Osteoblast (primary cell): ENCODE measurements at places on chromosomes 13 and 19.

DNA sequence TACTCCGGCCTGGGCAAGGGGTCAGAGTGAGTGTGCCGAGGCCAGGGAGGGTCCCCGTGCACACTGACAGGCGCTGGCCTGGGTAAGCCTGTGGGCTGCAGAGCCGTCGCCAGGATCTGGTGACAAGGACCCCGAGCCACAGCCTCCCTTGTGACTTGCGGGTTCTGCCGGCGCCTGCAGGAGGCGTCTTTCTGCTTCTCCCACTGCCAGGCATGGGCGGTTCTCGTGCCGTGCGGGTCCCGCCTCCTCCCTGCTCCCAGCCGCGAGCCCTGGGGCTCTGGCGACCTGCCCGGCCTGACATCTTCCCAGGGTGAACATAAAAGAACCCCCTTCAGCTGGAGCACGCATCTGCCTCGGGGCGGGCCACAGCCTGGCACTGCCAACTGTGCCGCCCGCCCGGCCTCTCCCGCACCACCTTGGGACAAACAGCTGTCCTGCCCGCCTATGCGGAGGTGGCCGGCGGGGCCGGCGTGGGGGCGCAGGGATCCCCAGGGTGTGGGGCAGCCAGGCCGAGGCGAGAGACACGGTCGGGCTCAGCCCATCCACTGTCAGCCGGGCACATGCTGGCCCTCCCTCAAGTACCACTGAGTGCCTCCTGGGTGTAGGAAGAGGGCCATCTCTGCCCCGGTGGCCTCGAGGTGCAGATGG lies 1.5 kb upstream of the HCN2 start:
- DNase-seq: peak; percentile 99

GRCh38 chr13:102234618-102235017 lies 167.2 kb downstream of the FGF14 start:
- no peak for DNase-seq

DNA sequence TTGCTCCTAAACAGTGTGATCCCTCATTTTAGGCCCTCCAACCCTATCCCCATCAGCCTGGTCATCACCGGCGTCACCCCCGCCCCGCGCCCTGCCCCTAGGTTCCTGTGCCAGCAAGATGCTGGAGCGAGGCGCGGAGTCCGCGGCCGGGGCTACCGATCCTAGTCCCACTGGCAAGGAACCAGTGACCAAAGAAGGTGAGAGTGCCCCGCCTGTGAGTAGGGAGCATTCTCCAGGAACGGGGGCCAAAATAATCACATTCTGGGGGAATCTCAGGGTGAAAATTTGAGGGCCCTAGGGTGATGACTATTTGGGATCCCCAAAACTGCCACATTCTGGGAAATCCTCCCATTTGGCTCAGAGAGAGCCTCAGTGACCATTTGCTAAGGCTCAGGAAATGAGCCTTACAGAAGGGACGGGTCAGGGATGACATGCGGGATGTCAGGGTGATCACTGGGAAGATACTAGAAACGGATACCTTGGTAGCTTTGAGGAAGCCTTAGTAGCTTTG lies 1.4 kb downstream of the ZNF575 start:
- DNase-seq: no peak

- DNase-seq: no peak
Observed at GRCh38 chr19:22814124-22814523, 18.0 kb upstream of the ZNF723 start.

- DNase-seq: no peak
Observed at GRCh38 chr19:30206187-30206586, 166.0 kb upstream of the ZNF536 start.

DNA sequence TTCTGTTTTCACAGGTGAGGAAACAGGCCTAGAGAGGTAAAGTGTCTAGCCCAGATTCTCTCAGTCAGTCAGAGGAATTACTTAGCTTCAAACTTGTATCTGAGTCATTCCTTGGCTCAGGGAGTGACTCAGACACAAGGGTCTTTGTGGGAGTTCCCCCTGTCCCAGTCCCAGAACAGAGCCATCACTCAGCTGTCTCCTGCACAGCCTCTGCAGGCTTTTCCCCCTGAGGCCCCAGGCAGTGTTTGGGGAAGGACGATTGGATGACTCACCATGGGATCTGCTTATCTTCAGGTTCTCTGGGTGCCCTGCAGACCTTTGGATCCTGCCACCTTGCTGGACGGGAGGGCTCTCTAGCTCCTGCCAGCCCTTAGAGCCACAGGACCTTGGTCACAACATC lies 13.2 kb downstream of the ZNF793 start:
- DNase-seq: no peak

GRCh38 chr13:112671359-112671758 lies 18.5 kb upstream of the ATP11A start:
- no peak for DNase-seq

DNA sequence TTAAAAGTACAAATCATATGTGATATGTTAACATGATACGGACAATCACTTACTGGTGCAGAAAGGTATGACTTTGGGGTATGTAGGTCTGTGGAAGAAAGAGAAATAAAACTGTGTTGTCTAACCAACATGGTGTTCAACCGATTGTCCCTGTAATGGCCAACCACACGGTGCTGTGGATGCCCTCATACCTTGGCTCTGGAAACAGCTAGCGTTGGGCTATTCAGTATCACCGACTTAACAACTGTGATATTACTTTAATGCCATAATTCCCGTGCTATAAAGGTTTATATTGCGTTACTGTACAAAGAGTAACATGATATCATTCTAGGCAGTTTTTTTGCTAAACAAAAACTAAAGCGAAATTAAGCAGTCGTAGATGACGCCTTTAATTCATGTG lies 448.3 kb downstream of the EFNB2 start:
- DNase-seq: no peak

DNA sequence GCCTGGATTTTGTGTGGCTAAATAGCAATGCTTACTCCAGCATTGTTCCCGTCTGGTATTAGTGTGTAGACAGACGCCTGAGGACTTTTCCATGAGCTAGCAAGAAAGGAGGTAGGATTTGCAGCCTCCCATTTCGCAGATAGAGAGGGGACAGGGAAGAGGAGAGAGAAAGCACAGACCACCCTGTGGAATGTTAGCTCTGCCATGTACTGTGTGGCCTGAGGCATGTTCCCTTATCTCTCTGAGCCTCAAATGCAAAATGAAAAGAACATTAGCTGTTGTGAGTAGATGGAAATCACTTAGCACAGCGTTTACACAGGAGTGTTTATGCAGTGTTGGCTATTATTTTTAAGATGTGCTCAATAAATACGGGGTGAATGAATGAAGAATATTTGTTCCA lies 45.5 kb downstream of the OLFM4 start:
- DNase-seq: no peak

DNA sequence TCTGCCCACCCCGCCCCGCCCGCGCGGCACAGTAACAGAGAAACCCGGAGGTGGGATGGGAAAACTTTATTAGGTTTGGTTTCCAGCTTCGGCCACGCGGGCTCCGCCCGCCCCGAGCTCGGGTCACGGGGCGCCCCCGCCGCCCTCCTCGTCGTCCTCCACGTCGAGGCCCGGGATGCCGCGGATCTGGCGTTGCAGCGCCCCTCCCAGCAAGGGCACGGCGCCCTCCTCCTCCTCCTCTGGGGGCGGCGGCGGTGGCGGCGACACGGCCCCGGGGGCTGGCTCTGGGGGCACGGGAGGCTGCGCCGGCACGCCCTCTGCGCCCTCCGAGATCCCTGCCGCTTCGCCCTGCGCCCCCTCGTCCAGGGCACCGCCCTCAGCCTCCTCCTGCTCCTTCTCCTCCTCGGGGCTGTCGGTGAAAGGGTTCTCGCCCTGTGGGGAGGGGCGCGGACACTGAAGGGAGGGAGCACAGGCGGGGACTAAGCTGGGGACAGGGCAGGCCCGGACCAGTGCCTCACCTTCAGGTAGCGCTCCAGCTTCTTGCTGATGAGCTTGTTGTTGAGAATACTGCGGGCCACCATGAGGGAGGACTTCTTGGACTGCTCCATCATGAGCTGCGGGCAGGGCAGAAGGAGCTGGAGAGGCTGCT lies 536 bp upstream of the AKAP8 start:
- peak; percentile 79 for DNase-seq

GRCh38 chr13:39148513-39148961 lies 110.3 kb downstream of the NHLRC3 start:
- DNase-seq: no peak

DNA sequence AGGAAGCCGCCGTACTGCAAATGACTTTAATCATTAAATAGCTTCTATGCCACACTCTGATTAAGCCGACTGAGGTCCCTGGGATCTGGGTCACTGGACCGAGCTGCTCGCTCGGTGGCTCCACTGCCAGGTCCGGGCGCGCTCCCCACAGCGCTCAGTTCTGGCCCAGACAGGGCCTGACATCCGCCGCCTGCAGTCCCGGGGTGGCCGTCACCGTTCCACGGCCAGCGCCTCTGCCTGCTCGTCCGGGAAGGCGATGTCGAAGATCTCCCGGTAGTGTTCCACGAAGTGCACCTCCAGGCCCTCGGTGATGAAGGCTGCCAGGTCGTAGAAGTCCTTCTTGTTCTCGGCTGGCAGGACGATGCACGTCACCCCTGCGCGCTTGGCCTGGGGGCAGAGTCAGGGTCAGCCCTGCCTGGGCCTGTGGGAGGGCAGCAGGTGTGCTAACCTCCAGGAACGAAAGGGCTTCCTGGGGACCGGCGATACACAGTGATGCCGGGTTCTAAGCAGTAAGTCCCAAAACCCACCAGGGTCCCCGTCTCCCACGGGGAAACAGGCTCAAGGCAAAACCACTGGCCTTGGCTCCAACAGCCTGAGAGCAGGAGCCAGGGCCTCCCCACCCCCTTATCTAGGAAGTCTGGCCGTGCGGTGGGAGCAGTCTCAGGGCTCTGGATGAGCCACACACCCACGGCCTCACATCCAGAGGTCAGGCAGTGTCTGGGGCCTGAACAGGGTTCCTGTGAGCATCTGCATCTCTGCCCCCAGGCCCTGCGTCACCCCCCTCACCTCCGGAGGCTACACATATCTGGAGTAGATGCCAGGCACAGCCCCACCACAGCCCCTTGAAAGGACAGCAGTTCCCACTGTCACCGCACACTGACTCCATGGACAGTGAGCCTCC lies 2.0 kb downstream of the RPL36 start:
- DNase-seq: peak; percentile 93

DNA sequence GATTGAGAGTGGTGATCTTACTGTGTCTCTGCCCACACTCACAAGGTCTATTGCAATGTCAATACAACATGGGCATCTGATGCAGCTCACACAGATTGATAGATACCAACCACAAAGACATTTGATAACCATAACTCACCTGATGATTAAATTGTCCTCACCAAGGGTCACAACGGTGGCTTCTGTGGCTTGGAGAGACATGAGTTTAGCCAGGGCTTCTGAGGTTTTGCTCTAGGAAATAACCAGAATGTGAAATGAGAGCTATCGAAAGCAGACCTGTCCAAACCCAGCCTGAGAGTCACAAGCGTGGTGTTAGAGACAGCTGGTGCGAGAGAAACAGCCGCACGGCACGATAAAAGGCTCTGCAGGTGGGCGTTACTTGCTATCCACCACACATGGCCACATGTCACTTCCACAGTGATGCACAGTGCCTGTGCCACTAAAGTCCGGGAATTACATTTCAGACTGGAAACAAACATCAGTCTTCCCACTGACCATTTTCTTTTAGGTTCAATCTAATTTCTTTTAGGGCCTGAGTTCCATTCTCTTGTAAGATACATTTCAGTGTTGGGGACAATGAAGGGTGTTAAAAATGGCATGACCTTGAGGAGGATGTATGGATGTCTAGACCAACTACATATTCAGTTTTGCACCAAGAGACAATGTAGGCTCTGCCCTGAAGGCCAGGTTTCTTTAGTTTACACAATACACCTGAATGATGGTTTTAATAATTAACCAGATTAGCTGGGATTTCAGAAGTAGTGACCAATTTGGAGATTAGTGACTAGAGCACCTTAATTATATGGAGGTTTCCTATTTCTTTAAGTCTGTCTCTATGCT lies 53.7 kb downstream of the ATP7B start:
- DNase-seq: no peak

DNA sequence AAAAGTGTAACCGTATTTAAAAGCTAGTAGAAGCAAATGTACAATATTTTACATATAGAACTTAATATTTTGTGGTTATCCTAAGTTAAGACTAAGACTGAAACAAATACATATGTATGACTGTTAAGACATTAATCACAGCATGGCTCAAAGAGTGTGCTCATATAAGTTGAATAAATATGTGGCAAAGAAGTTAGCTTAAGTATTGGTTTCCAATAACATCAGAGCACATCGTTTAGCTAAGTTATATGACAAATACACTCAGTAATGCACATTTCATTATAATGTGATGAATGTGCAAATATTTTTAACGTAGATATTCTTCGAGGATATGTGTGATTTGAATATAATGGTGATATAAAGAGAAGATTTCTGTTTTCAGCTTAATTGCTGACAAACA lies 253.8 kb downstream of the SLITRK5 start:
- DNase-seq: no peak

DNA sequence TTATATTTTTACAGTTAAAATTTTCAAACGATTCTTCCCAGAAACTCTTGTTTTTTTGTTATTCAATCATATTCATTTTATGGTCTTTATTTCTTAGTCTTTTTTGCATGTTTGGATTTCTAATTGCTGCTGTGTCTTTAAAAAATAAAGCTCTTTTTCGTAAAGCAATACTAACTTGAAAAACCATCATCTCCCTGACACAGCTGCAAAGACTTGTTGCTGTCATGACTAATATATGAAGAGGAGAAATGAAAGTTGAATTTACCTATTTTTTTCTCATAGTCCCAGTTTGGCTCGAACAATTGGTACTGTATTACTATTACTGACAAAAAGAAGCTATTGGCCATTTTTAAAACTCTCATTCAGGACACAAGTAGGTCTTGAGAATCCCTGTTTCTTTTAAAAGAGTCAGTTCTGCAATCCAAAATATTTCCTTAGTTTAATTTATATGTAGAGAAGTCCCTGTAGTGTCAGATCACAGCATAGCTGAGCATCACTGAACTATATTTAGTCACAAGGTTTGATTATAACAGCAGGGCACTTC lies 12.1 kb upstream of the SPART start:
- no peak for DNase-seq

DNA sequence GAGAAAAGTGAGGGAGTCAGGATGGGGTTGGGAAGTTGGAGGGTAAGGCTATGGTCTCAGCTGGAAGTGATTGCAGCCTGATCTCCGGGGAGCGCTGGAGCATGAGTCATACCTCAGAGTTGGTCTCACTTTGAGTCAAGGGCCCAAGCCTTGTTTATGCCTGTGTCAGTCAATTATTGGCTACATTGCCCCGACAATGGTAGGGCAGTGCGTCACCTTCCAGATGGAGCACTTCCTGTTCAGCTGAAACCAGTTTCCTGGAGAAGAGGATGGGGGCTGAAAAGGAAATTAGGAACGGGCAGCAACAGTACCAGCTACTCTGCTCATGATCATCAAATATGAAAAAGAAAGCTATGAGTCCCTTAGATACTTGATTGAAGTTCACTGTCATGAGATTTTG lies 60.4 kb downstream of the ADGRE1 start:
- peak; percentile 66 for DNase-seq

DNA sequence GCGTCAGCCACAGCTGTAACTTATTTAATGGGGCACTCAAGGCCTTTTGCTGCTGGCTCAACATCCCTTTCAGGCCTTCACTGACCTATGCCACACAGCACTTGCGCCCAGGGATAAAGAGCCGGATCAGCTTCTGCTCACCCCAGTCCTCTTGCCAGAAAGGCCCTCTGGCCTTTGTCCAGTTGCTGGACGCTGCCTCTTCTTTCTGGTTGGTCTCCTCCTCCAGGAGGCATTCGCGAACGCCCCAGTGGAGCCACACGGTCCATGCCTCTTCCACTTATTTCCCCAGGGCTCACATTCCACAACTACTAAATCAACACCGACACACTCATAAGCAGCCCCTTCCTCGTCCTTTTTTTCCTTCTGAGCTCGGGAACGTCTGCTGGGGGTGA lies 3.7 kb upstream of the ZNF329 start:
- peak; percentile 92 for DNase-seq

- DNase-seq: no peak
Observed at GRCh38 chr13:47004540-47004939, 107.7 kb upstream of the HTR2A start.
